ENCODE measurements at places on chromosomes 6 and 20.

DNA sequence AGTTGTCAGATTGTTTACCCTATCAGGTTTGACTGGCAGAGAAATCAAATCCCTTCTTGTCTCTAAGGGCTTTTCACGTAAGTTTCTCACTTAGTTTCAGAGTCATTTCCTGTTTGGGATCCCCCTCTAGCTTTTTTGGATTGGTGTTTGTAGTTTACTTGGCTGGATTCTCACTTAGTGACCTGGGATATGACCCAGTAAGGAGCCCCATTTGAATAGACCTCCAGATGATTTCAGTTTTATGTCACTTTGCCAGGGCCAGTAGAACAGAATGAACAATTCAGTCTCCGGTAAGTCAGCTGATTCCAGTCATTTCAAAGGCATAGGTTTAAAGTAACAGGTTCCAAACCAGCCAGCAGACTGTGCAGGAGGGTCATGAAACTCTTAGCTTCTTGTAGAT, 8.2 kb downstream of the FAM135A start:
- DNase-seq, result no peak

- DNase-seq, result no peak
Observed at GRCh38 chr6:67640484-67640883, 994.6 kb upstream of the ADGRB3 start.

DNA sequence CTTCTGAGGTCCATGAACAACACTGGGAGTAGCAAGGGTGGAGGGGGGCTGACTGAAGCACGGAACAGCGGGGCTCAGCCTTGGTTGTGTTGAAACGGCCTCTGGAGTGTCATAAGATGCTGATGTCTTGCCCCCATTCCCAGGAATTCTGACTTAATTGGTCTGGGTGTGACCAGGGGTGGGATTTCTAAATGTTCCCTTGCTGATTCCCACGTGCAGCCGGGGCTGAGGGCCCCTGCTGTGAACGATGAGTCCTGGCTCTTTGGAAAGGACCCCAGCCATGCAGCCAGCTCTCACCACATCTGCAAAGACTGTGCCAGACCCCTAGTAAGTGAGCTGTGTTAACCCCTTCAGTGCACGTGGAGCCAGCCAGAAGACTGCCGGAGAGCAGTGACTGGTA, 28.6 kb upstream of the FAM50B start:
- no peak for DNase-seq

DNA sequence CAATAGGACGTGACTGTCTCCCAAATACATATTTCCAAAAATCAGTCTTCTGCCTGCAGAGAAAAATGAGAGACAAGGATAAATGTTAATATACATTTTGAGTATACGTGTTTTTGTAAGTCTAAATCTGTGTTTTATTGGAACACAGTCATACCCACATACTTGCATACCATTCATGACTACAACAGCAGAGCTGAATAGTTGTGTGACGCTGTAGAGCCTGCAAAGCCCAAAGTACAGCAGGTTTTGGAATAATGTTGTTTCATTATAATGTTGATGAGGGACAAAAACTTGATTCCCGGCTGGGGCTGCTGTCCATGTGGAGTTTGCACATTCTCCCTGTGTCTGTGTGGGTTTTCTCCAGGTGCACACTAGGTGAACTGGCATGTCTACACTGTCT, 23.8 kb upstream of the FBXO9 start:
- no peak for DNase-seq

- no peak for DNase-seq
Observed at GRCh38 chr6:134631398-134631924, 313.5 kb upstream of the SGK1 start.

GRCh38 chr20:36632487-36633284, 13.3 kb downstream of the SLA2 start:
- DNase-seq, result no peak

DNA sequence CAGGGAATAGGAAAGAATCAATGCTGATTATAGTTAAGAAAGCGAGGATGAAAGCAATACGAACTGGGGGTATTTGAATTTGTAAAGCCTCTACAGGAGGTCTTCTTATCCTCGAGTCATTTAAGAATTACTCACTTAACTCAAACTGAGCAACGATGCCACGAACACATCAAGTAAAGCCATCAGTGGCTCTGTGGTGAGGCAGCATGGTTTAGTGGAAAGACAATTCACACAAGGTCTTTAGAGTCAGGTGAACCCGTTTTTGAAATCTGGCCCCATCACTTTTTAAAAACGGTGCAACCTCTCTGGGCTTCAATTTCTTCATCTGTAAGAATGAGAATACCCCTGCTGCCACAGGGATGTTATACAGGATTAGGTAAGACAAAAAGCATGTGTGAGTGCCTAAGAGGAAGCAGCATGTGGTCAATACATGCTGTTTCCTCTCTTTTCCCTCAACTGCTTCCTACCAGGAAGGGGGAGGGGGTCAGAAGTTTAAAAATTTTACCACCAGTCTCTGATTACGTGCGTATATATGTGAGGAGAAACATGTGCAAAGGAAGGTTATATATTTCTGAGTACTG, 162.0 kb downstream of the BTBD9 start:
- DNase-seq, result no peak

- DNase-seq, result no peak
Observed at GRCh38 chr6:19837511-19838441, 606 bp downstream of the ID4 start.

DNA sequence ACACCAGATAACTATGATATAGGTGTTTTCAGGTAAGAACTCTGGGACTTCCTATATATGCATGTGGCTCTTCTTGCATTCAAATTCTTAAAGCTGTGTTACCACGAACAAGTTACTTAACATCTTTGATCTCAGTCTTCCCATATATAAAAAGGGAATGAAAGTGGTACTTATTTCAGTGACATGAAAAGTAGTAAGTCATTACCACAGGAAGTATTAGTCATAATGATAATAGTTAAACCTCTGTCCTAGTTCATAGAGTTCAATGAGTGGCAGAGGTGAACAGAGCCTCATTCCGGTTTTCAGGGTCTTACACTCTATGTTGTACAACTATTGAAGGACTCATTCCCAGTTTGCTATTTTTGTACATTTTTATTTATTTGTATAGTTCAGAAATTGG, 237.0 kb downstream of the NKAIN2 start:
- no peak for DNase-seq

DNA sequence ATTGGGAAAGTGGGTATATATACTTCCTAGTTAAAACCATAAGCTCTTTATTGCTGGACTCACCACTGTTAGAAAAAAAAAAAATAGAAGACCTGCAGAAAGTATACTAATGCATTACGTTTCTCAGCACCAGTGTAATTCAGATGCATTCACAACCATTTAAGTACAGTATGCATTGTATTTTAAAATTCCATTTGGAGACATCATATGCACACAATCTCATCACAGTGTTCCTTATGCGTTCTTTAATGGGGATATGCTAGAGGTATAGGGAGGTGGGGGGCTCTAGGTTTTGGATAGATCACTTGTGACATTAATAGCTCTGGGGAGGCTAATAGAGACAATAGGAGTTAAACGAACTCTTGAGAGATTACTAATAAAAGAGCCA, 9.4 kb downstream of the TFAP2A start:
- DNase-seq, result no peak

- DNase-seq, result no peak
Observed at GRCh38 chr6:31792761-31793171, 2.8 kb downstream of the VARS1 start.

DNA sequence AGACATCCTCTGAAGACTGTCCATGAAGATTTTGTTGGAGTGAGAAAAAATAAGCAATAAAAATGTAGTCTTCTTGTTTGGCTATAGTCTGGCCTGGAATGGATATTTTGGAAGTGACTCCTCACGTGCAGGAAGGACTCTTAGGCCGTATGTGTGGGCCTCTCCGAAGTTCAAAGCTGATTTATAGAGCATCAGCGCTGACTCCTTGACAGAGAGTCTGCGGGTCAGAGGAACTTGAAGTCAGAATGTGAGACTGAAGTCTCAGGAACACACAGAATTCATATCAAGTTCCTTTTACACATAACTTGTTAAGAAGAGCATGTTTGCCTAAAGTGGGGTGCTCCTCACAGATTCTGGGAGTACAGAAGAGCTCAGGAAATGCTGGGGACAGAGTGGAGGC, 36.1 kb downstream of the EDN3 start:
- no peak for DNase-seq

GRCh38 chr6:126181890-126182289, 158.0 kb upstream of the CENPW start:
- DNase-seq, result no peak

DNA sequence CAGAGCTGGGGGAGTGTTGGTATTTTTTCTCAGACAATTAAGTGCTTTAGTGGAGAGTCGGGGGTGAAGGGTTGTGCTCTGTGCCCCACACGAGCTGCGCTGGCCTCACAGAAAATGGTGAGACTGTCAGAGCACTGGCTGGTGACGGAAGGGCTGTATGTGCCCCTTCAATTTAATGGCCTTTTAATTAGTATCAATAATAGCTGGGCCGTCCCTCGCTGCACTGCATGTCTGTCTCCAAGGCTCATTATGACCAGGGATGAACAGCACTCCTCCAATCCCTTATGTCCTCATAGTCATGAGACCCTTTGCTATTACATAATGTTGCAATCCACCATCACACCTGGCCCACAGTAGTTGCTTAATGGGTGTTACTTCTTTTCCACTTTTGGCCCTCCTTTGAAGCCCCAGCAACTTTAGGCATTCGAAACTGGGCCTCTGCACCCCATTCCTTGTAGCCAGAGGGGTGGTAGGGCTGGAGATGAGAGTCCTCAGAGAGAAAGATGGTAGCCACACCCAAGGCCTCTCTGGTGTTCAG, 9.5 kb upstream of the RALY start:
- no peak for DNase-seq

DNA sequence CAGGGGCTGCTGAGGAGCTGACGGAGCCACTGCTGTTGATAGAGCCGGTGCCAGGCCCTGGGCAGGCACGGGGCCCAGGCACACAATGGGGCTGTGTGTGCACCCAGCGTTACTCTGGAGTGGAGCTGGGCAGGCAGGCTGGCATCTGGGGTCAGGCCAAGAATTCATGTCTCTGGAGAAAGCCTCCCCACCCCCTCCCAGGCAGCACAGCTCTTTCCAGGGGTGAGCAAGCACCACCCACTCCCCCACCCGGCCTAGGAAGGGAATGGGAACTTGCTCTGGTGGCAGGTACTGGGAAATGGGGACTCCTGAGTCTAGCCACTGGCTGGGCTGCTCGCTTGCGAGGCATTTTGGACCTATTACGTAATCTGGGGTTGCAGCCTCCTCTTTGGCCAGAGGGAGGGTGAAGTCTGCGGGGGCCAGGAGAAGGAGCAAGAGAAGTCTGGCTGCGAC, 22.7 kb downstream of the TFEB start:
- DNase-seq, result no peak

GRCh38 chr6:155440398-155441111, 15.1 kb downstream of the NOX3 start:
- DNase-seq, result no peak

- DNase-seq, result no peak
Observed at GRCh38 chr6:40774932-40775331, 187.8 kb upstream of the LRFN2 start.

- DNase-seq, result no peak
Observed at GRCh38 chr20:48015141-48015910, 230.0 kb upstream of the SULF2 start.

- no peak for DNase-seq
Observed at GRCh38 chr20:17225851-17226409, 910 bp upstream of the PCSK2 start.

GRCh38 chr6:6090861-6091607, 84.3 kb upstream of the NRN1 start:
- DNase-seq, result no peak

DNA sequence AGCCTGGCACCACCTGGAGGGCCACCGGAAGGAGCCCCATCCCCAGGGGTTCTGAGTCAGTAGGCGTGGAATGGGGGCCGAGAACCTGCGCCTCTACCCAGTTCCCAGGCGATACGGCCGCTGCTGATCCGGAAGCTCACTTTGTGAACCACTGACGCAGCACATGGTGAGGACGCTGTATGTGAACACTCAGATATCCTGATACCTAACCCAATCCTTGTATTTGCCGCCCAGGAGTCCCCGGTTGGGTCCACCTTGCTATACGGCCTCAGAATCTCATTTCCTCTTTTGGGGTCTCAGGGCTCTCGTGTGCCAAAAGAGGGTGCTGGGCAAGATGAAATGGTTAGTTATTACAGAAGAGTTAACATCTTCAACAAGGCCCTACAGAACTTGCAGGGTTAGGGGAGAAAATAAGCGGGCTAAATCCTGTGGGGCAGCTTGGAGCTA, 604 bp upstream of the RAB5IF start:
- peak; percentile 62 for DNase-seq

GRCh38 chr20:50548396-50548795, 38.2 kb downstream of the PTPN1 start:
- no peak for DNase-seq

DNA sequence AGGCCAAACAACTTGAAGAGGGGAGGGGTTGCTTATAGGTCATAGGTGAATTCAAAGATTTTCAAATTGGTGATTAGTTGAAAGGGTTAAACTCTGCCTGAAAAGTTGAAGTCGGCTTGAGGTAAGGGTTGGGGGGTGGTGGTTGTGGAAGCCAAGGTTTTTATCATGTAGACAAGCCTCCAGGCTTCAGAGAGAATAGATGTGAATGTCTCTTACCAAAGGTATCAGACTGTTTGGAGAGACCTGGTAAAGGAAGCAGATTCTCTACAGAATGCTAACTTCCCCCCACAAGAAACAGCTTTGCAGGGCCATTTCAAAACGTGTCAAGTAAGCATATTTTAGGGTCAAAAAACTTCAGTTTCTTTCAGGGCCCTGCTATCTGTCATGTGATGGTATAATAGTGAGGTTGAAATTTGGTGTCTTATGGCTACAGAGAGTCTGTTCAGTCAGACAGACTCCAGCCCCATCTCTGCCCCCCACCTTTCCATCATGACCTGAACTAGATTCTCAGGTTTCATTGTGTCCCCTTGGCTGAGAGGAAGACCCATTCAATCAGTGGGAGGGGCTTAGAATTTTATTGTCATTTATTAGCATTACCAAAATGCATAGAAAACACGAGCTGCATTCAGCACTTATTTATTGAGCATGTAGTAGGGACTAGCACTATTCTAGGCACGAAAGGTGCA, 136.5 kb downstream of the MAP3K7 start:
- no peak for DNase-seq

GRCh38 chr6:143936778-143937667, 71.0 kb downstream of the PLAGL1 start:
- no peak for DNase-seq

DNA sequence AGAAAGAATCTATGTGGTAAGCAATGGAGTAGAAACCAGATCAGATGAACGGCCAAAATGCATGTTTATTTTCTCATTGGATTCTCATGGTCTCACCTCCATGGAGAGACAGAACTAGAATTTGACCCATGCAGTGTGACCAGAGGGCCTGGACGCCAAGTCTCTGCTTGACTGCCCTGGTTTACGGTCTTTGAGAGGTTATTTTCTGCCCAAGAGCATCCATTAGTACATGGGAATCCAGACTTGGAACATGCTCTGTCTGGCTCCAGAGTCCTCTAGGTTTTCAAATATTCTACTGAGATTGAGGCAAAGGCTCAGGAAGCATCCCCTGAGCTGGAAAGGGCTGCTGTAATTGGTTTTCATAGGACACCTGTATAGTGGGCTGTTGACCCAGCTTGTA, 45.5 kb upstream of the UST start:
- no peak for DNase-seq

GRCh38 chr6:29813809-29814208, 13.8 kb upstream of the HLA-G start:
- DNase-seq, result no peak
